ENCODE measurements at places on chromosomes 4 and X. TPM values are rescaled to one million over a fixed set of nuclear protein-coding genes. Genes with fewer than 3 reads are reported as not detected.

- DNase-seq: no peak
Measured at GRCh38 chr4:166823126-166823525, 411.2 kb downstream of the SPOCK3 start.

GRCh38 chr4:137685357-137685756 lies 153.1 kb upstream of the PCDH18 start:
- DNase-seq: no peak

- no peak for DNase-seq
Measured at GRCh38 chr4:89142691-89143669, 31.6 kb downstream of the TIGD2 start.

DNA sequence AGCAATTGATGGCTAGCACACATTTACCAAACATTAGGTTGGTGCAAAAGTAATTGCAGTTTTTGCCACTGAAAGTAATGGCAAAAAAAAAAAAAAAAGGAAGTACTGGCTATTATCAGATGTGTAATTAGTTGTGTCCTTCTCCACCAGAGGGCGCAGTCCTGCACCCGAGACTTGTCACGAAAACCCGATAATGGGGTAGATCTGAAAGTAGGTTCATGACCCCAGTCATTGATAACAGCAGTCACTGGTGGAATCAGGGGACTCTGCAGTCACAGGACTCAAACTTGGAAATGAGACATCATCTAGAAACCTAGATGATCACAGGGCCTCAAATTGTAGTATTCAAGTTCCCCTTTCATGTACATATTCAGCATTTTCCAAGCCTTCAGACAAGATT lies 13.1 kb upstream of the ACOT9 start:
- DNase-seq: peak; percentile 45

- DNase-seq: no peak
Measured at GRCh38 chrX:47191331-47191730, 2.3 kb upstream of the UBA1 start.

DNA sequence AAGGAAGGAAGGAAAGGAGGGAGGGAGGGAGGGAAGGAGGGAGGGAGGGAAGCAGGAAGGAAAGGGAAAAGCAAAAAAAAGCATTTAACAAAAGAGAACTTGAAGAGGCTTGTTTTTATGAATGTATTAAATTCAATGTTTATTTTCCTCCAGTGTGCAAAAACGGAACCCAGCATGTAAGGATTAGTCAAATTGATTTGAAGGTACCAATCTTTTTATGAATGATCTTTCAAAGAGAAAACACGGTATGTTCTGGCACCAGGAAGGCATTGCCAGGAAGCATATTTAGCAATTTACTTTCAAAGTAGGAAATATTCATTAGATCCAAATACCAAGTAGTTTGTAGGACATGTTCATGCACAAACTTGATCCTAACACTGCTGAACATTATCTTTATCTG lies 453.6 kb downstream of the PDGFC start:
- DNase-seq: no peak

DNA sequence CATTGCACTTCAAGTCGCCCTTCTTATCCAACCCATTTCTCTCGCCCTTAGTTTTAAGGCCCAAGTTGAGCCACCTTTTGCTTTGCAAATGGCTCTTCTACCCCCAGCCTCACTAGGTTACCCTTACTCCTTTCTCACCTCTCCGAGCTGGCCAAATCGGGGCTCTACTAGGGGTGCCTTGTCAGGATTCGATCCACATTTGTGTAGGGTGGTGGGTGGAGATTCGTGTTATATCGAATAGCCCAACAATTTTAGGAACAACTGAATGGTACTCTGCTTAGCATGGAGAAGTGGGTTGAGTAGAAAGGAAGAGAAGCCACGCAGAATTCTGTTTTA lies 3.5 kb downstream of the SLIT2 start:
- no peak for DNase-seq

GRCh38 chrX:124018023-124018422 lies 56.5 kb downstream of the STAG2 start:
- no peak for DNase-seq

The TMEM165 gene
- total RNA-seq: 96.1 TPM

GRCh38 chr4:139959396-139959795 lies 194.6 kb downstream of the MAML3 start:
- DNase-seq: no peak

DNA sequence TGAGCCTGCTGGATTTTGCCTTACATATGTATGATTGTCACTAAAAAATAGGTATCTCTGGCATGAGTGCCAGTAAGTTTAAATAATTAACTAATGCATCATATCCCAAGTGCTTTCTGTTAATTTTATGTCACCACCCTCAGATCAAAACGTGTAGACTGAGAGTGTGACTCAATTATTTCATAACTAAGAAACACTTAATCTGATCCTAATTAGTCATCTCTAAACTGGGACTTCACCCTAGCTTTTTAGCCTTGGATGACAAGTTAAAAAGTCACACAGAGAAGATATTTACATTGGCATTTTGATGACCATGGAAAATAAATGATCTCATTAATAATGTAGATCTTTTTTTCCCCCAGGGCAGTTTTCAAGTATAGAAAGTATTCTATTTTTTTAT lies 23.1 kb upstream of the SLC6A14 start:
- DNase-seq: no peak

DNA sequence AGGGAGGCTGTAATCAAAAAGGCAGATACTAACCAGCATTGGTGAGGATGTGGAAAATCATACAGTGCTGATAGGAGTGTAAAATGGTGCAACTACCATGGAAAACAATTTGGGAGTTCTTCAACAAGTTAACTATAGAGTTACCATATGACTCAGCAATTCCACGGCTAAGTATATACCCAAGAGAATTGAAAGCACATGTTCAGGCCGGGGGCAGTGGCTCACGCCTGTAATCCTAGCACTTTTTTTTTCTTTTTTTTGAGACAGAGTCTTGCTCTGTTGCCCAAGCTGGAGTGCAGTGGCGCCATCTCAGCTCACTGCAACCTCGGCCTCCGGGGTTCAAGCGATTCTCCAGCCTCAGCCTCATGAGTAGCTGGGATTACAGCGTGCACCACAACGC lies 15.0 kb upstream of the CD99L2 start:
- DNase-seq: no peak

DNA sequence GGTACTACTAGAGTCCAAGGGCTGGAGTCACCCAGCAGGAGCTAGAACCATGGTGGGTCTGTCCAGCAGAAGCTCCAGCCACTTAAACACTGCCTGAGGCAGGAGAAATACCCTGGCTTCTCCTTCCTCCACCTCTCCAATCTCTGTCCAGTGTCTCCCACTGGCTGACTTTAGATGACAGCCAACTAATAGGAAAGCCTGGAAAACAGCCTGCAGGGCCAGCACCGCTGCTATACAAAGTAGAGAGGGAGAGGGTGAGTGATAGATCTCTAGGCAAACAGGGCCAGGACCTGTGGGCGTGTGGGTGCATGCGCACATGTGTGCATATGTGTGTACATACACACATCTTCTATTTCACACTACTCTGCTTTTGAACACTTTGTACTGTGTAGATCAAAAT lies 56.5 kb upstream of the ATP8A1 start:
- no peak for DNase-seq

The HPGD gene
- total RNA-seq: 11.2 TPM

DNA sequence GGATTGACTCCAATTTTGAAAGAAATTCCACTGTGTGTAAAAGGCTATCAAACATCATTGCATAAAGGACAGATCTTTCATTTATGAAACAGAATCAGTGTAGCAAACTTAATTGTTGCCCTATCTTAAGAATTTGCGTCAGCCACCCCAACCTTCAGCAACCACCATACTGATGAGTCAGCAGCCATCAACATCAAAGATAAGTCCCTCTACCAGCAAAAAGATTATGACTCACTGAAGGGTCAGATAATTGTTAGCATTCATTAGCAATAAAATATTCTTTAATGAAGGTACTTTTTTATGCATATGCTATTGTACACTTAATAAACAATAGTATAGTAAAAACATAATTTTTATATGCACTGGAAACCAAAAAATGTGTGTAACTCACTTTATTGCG lies 15.8 kb upstream of the GRSF1 start:
- DNase-seq: no peak

DNA sequence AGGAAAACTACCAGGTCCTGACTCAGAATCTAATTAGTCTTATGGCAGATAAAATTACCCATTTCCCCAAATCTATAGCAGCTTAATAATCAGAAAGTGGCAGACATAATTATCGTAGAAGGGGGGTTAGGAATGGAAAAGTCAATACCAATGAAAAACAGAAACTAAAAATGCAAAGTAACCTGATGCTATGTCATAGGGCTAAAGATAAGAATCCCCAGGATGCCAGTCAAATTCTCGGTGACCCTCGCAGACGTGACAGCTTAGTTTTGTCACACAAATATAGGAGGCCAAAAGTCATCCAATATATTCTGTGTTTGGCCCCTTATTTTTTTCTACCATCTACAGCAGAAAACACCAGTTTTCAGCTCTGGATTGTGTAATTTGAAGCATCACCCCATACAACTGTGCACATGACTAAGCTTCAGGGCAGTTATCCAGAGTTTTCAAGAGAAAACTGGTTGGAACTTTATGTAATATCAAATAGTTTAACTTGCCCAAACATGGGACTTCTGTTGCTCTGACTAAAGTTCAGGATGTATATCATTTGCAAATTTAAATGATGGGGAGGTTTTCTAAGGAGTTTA lies 30.9 kb downstream of the RASSF6 start:
- DNase-seq: no peak

- no peak for DNase-seq
Measured at GRCh38 chr4:15213302-15213970, 211.2 kb downstream of the CPEB2 start.

The NR3C2 gene
- total RNA-seq: 5.2 TPM

DNA sequence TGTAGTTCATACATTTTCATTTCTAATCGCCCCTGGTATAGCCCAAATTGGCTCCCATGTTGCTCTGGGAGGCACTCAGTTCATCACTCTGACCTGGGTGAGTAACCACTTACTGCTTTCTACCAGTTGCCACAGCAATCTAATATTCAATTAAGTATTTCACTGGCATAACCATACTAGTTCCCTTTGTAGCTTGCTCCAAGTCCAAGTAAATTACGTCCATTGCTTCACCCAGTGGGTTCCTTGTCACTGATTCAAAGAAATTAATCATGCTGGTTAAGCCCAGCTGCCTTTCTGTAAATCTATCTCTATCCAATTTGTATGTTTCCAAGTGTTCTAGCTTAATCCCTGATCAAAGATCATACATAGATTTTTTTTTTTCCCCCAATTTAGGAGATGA lies 92.0 kb upstream of the CBR4 start:
- DNase-seq: no peak

DNA sequence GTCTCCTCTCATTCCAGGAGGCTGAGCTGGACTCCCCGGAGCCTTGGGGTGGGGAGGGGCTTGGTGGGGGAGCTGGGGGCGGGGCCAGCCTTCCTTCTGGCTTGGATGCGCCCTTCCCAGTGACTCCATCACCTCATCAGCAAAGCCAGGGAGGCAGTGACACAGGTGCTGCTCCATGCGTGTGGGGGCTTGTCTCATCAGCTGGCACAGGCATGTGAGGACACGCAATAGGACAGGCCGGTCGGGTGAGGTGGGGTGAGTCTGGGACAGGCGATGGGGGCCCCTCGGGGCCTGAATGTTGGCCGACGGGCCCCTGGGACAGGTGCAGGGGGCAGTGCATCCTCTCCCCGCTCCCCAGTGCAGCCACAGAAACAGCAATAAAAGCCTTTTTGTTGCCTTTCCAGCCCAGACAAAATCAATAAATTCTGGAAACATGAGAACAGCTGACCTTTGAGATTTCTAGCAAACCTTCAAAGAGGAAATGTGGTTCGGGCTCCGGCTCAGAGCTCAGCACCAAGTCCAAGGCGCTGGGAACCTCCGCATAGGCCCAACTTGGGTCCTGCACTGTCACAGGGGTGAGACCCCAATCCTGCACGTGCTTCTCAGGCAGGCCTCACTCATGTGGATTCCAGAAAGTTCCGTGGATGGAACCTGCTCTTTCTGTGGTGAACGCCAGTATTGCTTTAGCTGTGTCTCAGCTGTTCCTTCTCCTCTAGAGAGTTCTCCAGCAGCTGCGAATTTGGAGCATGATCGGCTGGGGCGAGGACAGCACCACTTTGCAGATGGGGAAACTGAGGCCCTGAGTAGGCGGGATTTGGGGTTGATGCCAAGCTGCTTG lies 18.5 kb downstream of the ADRA2C start:
- DNase-seq: no peak

DNA sequence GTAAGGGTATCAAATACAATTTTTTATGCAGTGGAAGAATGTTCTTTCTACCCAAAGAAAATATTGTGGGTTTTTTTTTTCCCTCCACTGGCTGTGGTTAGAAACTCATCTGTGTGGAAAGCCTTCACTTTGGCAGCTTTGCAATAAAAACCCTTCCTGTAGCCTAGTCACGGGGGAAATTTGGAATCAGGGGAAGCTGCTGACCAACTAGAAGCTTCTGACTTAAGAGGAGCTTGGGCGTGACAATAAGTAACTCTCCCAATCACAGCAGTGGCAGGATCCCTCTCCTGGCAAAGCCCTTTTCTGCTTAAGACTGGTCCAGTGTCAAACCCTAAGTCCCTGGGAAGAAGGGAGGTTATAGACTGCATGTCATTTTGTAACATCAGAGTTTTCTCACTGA lies 87.9 kb downstream of the LRRC66 start:
- no peak for DNase-seq

The HPGDS gene
- total RNA-seq: not detected

DNA sequence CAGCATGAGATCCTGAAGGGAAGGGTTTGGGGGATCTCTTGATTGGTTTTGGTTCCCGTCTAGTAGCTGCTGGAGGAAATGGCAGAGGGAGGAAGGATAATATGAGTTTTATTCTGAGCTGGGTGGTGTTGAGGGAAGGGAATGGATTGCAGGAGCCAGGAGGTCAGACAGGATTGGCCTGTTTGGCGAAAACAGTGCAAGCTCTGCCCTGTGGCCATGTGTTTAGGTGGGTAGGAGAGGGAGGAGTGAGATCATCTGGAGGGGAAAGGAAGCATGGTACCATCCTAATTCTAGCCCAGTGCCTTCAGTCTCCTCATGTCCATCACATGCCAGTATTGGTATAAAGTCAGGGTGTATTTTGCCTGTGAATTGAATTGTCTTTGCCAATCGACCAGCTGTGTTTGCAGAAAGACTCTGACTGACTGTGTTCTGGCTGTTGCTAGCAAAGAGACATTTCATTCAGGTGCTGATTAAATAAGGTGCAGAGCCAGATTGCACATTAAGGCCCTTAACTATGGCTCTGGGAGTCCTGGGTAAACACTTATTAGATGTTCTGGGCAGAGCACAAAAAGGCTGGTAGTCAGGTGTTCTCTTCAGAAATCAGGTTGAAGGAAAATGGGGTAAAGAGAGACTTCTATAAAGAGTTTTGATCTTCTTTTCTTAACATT lies 10.0 kb downstream of the TMEM164 start:
- no peak for DNase-seq

All from mesothelial cell of epicardium (in vitro differentiated cells).